ENCODE measurements at places on chromosomes 2 and 18.
A peak's percentile ranks its signal among the peaks of the same experiment; 100 is the strongest.

- DNase-seq, result no peak
These were observed 58.5 kb upstream of the TXNDC2 start for GRCh38 chr18:9827211-9827792.

- DNase-seq, result no peak
These were observed 8.3 kb downstream of the C2orf81 start for GRCh38 chr2:74413001-74413698.

- DNase-seq, result no peak
These were observed 230.1 kb upstream of the SPOPL start for GRCh38 chr2:138271467-138271866.

DNA sequence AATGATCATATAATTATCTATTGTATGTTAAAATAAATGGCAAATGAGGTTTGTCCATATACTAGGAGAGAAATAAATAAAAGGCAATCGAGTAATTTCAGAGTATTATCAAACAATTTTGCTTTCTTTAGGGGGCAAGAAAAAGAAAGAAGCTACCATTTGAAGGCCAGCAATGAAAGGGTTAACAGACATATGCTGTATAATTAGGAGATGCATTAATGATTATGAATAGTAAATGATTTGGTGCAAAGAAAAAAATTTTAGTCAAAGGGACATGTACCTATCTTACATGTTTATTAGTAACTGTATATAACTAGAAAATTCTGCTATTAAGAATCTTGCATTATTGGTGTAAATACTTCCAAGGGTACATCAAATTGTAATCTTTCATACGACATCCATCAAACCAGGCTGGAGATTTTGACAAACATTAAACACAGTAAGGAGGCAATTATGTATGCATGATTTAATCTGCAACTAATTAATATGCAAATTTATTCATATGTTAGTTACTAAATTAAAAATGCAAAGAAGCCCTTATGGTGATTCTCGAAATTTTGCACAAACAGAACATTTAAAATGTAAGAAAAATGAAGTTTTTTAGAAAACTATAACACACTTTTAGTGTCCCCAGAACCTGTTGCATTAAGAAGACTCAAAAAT, 251.4 kb downstream of the TCF4 start:
- DNase-seq, result no peak

DNA sequence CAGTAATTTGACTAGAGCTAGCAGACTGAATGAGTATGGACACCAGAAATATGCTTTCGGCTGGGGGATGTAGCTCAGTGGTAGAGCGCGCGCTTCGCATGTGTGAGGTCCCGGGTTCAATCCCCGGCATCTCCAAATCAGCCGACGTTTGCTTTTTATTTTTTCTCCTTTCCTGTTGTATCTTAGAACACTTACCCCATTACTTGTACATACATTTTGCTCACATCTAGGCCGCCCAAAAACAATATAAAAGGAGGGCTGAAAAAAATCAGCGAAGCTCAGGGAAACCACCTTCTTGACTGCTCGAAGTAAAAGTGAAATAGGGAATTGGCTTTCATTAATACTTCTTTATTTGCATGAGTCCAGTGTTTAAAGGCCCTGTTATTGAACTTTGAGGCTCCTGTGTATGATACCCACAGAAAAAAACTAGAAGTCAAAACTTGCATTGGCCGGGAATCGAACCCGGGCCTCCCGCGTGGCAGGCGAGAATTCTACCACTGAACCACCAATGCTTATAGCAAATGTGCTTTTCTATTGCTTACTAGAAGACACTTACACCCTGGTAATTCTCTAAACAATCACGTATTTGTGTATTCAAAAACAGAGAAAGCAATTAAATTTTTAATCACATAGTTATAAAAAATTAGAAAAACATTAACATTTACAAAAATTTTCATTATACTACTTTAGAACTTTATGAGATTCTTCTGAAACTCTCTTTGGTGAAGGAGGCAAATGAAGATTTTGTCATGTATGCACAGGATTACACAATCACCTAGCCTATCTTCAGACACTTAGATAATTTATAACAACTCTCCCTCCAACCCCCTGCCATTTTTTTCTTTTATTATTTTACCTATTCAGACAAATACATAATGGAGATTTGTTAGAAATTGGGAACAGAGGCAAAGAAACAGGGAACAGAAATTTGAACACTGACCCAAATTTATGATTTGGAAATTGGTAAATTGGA, 35.2 kb upstream of the GPD2 start:
- peak; percentile 57 for DNase-seq

DNA sequence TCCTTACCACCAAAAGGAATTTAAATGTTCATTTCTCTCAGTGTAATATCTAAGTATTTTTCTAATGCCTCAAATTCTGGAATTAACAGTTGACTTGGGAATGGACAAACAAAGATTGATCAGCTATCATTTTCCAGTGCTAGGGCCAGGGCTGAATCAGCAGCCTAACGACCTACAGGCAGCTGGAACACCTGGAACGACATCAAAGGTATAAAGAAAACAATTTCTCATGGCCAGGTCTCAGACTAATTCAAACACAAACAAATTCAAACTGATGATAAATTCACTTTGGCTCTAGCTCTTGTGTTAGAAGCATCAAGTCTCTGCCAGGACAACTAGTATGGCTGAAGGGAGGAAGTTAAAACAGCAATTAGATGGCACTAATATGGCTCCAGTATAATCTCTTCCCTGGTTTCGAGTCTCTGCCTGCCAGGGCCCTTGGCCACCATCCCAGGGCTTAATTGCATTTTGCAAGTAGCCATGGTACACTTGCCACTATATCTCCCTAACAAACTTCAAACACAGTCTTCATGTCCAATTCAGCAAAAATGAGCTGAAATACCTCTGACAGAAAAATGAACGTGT, 70.2 kb upstream of the FSHR start:
- DNase-seq, result no peak

DNA sequence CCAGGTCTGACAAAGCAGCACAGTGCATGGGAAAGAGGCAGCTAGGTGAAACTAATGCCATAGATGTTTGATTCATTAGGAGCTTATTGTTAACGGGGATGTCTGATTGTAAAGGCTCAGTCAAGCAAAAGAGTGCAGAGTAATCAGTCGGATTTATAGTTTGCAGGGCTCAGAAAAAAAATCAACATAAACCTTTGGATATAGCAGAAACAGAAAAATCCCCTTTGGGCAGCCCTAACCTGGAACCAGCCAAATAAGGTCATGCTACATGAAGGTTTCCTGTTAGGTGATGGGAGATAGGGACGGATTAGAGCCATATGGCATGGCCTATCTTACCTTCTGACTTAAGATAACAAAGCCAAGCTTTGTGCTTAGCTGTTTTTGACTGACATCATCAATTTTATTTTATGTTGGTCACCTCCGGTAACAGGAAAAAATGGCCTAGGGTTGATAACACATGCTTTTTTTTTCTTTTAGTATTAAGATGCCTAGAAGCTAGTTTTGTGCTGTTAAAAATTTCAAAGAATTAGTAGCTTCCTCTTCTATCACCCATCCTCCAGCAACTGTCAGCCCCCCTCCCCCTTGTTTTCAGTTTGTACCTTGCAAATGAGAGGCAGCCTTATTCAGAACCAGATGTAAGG, 60.7 kb upstream of the ZEB2 start:
- peak; percentile 8 for DNase-seq

GRCh38 chr2:189179570-189179950, at the start of gene COL5A2:
Gene COL5A2 (minus strand): TSS chr2:189179761. CDS start chr2:189179604, 157 bp downstream.
- DNase-seq, result no peak

DNA sequence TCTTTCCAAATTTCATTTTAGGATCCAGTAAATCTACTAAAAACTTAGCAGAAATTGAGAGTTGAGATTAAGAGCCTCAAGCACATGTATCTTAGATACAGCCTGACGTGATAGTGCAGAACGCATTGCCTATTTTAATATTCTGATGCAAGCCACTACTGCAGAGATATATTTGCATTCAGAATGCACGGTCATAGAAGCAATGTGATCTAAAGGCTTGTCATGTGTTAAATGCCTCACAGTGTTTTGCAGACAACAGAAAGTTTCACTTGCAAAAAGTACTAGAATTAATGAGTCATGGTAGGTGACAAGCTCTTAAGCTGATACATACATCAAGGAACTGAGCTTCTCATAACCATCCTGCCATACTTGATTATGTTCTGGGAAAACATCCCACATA, 886.7 kb upstream of the CHAC2 start:
- DNase-seq, result no peak

DNA sequence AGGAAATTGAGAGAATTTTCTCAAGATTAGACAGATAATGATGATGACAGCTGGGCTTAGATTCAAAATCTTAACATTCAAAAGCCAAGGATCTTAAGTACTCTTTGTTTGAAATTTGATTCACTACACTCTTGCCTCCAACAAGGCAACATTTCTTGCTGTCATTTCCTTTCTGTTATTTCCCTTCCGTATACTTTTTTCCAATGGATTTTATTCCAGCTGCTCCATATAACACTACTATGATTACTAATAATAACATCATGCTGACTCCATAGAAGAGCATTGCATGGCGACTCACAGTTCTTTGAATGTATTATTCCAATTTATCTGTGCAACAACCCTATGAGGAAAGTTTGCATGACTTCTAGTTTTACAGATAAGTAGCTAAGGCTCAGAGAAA, 33.9 kb upstream of the CCDC102B start:
- no peak for DNase-seq

DNA sequence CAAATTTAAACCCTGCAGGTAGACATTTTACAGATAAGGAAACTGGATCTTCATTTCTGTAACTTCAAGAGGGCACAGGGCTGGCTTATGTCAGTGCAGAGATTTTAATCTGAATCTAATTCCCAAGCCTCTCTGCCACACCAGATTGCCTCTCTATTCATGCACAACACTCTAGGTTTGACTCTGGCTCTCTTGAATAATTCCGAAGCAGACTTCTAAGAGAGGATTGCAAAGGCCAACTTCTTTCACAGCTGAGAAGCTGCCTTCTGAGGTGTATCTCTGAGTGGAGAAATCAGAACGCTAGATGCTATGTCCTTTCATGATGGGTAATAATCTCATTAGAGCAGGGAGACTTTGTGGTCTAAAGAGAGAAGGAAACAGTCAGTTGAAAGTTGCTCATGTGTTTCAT, 20.1 kb upstream of the MGAT5 start:
- peak; percentile 41 for DNase-seq

GRCh38 chr2:54983345-54984220, 66.7 kb downstream of the RTN4 start:
- DNase-seq, result no peak

DNA sequence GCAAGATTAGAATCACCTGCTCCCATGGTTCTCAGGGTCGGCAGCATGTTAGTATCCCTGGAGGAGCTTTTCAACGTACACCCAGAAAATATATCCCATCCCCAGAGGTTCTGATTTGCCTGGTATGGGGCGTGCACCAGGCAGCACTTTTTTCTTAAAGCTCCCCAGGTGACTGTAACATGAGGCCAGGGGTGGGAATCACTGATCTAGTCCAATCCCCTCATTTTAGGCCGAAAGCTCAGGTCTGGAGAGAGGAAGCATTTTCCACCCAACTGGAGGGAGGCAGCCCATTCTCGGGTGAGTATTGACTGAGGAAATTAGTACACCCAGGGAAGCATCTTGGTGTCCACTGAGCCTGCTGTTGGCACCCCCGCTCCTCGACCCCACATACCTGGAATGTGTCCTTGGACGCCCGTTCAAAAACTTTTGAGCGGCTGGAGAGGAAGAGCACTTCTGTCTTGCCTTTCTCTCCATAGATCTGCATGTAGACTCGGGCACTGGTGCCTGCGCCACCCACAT, 94.3 kb downstream of the LOXHD1 start:
- DNase-seq, result no peak

DNA sequence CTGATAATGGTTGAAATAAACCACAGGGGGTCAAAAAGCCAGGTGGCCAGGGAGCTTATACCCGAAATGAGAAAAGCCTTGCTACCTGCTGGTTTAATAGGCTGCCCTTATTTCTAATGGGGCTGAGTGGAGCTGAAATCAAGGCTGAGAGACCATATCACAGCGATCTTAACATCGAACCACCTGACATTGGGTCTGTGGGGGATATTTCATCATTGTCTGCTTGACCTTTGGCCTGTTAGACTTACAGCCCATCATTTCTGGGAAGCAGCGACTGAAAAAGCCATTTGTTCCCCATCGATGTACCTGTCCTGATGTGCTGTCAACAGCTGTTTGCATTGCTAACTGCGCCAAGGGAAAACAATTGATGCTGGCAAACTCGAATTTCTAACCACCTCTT, 199.7 kb upstream of the SLC14A2 start:
- DNase-seq, result no peak

DNA sequence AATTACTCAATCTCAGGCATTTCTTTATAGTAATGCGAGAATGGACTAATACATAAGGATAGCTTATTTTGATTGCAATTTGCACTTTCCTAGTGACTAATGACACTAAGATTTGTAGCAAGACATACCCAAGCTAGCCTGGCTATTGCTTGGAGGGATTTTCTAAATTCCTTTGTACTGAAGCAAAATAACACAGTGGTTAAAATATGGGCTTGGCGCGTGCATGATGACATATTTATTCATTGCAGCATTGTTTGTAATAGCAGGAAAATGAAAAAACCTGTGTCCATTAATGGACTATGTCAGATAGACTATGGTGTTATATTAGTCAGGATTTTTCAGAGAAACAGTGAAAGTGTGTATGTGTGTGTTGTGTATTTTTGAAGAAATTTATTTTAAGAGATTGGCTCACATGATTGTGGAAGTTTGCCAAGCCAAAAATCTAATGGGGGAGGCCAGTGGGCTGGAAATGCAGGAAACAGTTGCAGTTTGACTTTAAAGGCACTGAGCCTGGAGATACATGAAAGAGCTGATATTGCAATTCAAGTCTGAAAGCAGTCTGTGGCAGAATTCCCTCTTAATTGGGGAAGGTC, 16.7 kb upstream of the LAPTM4A start:
- DNase-seq, result no peak

GRCh38 chr2:228699400-228699799, 517.9 kb upstream of the SPHKAP start:
- DNase-seq, result no peak

- DNase-seq, result no peak
These were observed 112.8 kb upstream of the MAP3K20 start for GRCh38 chr2:172962824-172963223.

- no peak for DNase-seq
These were observed 17.7 kb downstream of the CXCR1 start for GRCh38 chr2:218149098-218149497.

- no peak for DNase-seq
These were observed 35.8 kb downstream of the IMPA2 start for GRCh38 chr18:12017081-12017480.

DNA sequence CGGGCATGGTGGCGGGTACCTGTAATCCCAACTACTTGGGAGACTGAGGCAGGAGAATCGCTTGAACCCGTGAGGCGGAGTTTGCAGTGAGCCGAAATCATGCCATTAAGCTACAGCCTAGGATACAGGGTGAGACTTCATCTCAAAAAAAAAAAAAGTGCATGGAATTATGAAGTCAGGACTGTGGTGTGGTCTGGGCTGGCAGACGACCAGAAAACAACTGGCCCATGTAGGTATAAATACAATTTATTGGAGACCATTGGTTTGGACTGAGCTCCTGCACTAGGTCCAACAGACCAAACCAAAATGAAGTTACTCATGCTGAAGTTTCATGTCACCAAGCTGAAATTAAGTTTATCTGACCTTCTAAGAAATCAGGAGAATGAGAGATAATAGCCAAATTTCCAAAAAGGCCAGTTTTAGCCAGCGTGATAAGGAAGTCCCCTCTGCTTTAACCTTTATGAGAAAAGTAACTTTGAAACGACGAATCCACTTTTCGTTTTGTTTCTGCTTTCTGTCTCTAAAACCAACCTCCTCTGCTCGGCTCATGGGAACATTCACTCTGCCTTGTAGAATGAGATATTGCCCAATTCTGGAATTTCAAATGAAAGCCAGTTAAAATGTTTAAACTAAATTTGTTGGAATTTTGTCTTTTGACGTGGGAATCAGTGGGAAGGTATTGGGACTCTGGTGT, 17.7 kb upstream of the RAB10 start:
- DNase-seq, result no peak

- DNase-seq, result no peak
These were observed 61.7 kb downstream of the KCNS3 start for GRCh38 chr2:17940091-17940630.

All from germinal center (tissue), 1 donor.